Smooth muscle cell of the coronary artery (primary cell): ENCODE measurements at places on chromosomes 11 and 22. TPM values are rescaled to one million over a fixed set of nuclear protein-coding genes. Genes with fewer than 3 reads are reported as not detected.

The HBB gene
- total RNA-seq: not detected in 2 replicates

The KIAA0930 gene
- total RNA-seq: 38.0 and 89.6 TPM in 2 replicates

The AGBL2 gene
- total RNA-seq: 0.15 and 0.70 TPM in 2 replicates

The FOLR2 gene
- not detected in 2 replicates for total RNA-seq

The RIC3 gene
- total RNA-seq: not detected in 2 replicates

The KCNJ1 gene
- total RNA-seq: not detected in 2 replicates

The THY1 gene
- total RNA-seq: 7.3 and 272 TPM in 2 replicates

The KCNK7 gene
- 0.23 TPM in 1 of 2 replicates, not detected in the other for total RNA-seq
